ENCODE measurements at places on chromosomes 13 and 19.

GRCh38 chr13:30737511-30738337, 2.4 kb downstream of the ALOX5AP start:
- peak; percentile 80 for DNase-seq

DNA sequence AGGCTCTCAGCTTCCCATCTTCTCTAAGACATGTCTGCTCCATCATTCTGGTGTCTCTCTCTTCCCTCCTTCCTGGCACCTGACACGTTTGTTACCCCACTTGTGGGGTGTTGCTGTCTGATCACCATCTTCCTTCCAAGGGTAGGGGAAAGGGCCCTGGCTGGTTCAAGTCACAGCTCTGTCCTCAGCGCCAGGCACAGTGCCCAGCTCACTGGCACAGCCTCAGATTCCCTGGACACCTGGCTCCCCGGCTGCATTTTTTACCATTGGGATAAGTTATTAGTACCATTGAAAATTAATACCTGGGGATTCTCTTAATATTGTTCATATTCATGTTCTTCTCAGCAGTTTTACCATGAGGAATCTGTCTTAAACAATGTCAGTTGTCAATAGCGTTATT, 50.8 kb upstream of the LDLR start:
- DNase-seq = no peak

GRCh38 chr13:48961379-48961778, 14.3 kb upstream of the FNDC3A start:
- DNase-seq = no peak

- DNase-seq = peak; percentile 70
Measured at GRCh38 chr19:10390652-10391286, 10.4 kb upstream of the TYK2 start.

All from HL-60 (cell line).